Myometrial cell (primary cell): ENCODE measurements at places on chromosomes 1 and 21. TPM values are rescaled to one million over a fixed set of nuclear protein-coding genes. Genes with fewer than 3 reads are reported as not detected.

The TEDDM1 gene
- total RNA-seq: not detected in 2 replicates

The KRTAP20-1 gene
- total RNA-seq: not detected in 2 replicates

The AGTRAP gene
- 93.1 and 104 TPM in 2 replicates for total RNA-seq

The TMEM269 gene
- under 0.01 TPM in 1 of 2 replicates, not detected in the other for total RNA-seq

The CHRM3 gene
- not detected in 2 replicates for total RNA-seq

The AJAP1 gene
- total RNA-seq: under 0.01 TPM in 2 replicates

The MYBPH gene
- 0.18 TPM in 1 of 2 replicates, not detected in the other for total RNA-seq

The GJC2 gene
- total RNA-seq: 3.9 and 4.0 TPM in 2 replicates

The IL23R gene
- total RNA-seq: not detected in 2 replicates

The ETV3L gene
- total RNA-seq: not detected in 2 replicates

The NBPF20 gene
- 0.58 and 1.6 TPM in 2 replicates for total RNA-seq

The HSPB7 gene
- total RNA-seq: 0.35 and 0.58 TPM in 2 replicates

The OR10J1 gene
- not detected in 2 replicates for total RNA-seq

The PLA2G5 gene
- total RNA-seq: not detected in 2 replicates

The AIRE gene
- not detected in 2 replicates for total RNA-seq

The TRIM17 gene
- 0.53 TPM in 1 of 2 replicates, not detected in the other for total RNA-seq

The SLC5A9 gene
- not detected in 2 replicates for total RNA-seq

The NUAK2 gene
- 7.2 and 7.8 TPM in 2 replicates for total RNA-seq
